ENCODE measurements at places on chromosomes 12 and 14.

- DNase-seq = no peak
These were observed 93.4 kb upstream of the ESRRB start for GRCh38 chr14:76282581-76282980.

GRCh38 chr14:41449066-41449465 lies 157.6 kb upstream of the LRFN5 start:
- DNase-seq = no peak

DNA sequence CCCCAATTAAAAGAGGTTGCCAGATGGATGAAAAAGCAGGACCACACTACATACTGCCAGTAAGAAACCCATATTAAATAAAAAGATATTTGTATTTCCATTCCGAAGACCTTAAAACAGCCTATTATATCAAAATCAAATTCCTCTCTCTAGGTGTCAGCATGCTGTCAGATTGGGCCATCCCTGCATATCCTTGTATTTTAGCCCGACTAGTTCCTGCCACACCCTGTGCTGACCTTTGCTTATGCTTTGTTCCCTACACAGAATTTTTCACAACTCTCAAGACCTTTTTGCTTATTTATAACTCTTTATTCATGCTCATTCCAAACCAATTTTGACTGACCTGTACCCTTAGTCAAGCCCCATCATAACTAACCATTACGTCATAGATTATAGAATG lies 12.8 kb downstream of the GSKIP start:
- no peak for DNase-seq

GRCh38 chr12:85951823-85952222 lies 77.7 kb downstream of the NTS start:
- no peak for DNase-seq

DNA sequence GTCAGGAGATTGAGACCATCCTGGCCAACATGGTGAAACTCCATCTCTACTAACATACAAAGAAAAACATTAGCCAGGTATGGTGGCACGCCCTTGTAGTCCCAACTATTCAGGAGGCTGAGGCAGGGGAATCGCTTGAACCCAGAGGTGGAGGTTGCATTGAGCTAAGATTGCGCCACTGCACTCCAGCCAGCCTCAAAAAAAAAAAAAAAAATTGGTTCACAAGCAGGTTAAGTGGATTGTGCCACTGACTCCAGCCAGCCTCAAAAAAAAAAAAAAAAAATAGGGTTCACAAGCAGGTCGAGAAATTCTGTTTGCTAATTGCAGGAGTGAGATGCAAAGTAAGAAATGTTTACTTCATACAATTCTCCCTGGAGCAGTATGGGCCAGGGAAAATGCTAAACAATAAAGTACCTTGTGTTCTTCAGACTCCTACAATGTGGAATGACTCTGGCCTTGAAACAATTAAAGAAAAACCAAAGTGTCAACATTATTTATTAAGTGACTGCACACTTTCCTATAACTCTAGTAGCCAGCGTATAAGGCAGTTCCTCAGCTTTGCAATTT lies 6.1 kb downstream of the EDDM3B start:
- no peak for DNase-seq

GRCh38 chr14:69485701-69486100 lies 1.2 kb downstream of the PLEKHD1 start:
- DNase-seq = no peak

DNA sequence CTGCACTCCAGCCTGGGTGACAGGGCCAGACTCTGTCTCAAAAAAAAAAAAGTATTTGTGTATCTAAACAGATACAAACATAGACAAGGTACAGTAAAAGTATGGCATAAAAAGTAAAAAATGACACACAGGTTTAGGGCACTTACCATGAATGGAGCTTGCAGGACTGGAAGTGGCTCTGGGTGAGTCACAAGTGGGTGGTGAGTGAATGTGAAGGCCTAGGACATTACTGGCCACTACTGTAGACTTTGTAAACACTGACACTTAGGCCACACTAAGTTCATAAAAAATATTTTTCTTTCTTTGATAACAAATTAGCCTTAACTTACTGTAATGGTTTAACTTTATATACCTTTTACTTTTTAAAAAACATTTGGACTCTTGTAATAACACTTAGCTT lies 38.0 kb upstream of the EIF5 start:
- DNase-seq = no peak

DNA sequence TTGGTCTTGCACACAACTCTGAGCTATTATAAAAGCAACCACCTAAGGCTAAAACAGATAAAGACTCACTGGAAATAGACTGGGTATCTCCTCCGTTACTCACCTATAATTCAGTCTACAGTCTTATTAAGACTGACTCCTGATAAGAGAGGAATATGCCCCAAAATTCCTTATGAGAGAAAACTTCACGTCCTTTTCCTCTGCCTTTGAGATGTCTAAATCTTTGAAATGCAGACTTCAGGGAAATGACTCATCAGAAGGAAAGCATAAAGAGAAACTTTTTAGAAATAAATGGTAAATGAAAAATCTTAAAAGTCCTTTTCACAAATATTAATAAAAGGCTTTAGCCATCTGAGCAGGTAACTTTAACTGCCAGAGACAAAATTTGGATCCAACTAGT lies 187.5 kb upstream of the RTL1 start:
- no peak for DNase-seq

GRCh38 chr14:104880584-104881210 lies 15.6 kb downstream of the CEP170B start:
- DNase-seq = no peak

DNA sequence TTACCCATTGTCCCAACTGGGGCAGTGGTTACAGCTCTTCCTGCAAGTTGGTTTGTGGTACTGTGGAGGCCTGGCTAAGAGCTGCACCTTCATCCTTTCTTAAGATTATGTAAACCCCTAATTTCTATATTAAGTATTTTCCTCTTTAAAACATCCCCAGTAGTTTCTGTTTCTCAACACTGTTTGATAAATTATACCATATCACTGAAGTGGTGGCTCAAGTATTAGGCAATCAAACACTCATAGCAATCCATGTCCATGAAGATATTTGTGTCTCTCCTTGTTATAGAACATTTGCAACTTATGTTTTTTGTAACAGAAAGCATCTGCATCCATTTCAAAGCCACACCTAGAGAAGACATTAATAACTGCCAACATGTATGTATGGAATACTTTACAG lies 31.8 kb downstream of the ATXN3 start:
- DNase-seq = no peak

DNA sequence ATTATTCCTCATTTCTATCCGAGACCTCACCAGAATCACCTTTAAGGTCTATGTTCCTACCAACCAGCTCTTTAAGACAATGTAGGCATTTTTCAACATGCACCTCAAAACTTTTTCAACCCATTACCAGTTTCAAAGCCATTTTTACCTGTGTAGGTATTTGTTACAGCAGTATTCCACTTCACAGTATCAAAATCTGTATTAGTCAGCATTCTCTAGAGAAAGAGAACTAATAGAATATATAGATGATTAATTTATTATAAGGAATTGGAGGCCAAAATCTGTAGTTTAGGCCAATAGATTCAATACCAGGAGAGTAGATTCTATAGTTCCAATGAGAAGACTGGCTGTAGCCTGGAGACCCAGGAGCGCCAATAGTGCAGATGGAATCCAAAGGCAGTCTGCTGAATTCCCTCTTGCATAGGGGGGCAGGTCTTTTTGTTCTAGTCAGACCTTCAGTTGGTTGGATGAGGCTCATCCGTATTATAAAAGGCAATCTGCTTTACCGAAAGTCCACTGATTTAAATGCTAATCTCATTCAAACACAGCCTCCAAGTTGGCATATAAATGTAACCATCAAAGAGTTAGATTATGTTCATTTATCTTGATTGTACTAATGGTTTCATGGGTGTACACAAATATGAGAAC lies 151.6 kb upstream of the SYT1 start:
- DNase-seq = no peak

DNA sequence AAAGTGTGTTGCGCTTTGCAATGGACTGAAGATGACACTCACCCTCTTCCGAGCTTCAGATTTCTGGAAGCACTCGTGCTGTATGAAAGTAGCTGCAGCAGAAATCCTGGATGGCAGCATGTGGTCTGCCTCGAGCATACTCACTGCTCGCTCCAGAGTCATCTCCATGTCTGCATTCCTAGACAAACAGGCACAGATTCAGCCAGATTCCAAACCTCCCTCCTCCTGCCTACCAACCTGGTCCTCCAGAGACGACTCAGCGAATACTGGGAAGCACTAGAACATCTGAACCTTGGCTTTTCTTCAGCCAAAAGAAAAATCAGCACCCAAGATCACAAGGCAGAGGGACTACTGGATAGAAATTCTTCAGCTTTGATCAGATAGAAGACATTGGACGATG lies 27.7 kb downstream of the PKP2 start:
- DNase-seq = no peak

- no peak for DNase-seq
These were observed 78.1 kb upstream of the ST8SIA1 start for GRCh38 chr12:22412581-22412980.

DNA sequence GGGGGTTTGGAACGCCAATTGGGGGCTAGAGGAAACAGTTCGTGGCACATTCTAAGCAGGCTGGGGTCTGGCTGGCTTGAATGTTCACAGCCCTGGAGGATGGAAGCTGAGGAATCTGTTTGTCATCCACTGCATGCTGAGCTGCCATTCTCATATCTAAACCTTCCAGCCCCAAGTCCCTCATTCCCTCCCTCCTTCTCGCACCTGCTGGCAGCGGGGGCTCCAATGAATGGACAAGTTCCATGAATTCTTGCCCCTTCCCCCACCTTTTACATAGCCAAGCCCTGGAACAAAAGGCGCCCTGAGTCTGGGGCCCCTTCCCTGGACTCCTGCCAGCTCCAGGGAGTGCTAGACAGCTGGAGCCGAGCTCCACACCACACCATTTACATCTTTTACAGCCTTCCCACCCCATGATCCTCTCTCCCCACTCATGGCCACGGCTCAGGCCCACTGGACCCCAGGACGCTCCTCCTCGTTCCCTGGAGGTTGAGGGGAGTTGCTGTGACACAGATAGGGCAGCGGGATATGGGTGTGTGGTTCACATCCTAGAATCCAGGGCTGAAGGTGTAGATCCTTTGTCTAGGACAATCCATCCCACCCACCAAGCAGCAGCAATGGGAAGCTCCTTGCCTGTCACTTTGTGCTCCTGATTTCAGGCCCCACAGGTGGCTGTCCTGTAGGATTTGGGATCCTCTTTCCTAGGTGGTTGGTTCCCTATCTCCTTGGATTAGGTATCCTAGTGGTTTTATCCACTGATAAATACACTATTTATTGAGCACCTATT lies 21.7 kb upstream of the VRTN start:
- no peak for DNase-seq

DNA sequence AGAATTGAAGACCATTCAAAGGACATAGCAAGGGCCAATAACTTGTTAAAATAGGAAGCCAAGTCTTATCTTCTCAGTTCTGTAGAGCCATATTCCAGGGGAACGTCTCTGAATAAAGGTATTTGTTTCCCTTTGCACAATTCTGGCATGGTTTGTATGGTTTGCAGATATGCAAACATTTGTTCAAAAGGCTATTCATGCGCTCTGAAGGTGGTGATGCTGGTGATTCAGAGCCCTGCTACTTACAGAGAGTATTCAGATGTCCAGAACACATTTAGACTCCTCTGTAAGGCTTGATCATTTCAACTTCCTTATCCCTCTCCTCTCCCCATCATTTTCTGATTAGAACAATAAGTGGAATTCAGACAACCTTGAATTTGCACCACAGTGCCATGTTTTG lies 35.9 kb downstream of the SLC4A8 start:
- no peak for DNase-seq

GRCh38 chr14:37650356-37651037 lies 55.1 kb downstream of the TTC6 start:
- DNase-seq = no peak

DNA sequence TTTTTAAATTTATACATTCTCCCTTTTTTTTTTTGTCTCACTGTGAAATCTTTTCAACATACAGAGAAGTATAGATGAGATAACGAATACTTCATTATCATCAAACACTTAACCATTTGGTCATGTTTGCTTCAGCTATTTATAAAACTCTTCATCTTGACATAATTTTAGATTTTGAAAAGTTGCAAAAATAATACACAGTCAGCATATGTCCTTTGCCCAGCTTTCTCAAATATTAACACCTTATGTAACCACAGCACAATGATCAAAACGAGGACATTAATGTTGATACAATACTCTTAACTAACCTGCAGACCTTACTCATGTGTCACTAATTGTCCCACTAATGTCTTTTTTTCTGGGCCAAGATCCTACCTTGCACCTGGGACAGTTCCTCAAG lies 36.0 kb downstream of the DACT1 start:
- DNase-seq = no peak

DNA sequence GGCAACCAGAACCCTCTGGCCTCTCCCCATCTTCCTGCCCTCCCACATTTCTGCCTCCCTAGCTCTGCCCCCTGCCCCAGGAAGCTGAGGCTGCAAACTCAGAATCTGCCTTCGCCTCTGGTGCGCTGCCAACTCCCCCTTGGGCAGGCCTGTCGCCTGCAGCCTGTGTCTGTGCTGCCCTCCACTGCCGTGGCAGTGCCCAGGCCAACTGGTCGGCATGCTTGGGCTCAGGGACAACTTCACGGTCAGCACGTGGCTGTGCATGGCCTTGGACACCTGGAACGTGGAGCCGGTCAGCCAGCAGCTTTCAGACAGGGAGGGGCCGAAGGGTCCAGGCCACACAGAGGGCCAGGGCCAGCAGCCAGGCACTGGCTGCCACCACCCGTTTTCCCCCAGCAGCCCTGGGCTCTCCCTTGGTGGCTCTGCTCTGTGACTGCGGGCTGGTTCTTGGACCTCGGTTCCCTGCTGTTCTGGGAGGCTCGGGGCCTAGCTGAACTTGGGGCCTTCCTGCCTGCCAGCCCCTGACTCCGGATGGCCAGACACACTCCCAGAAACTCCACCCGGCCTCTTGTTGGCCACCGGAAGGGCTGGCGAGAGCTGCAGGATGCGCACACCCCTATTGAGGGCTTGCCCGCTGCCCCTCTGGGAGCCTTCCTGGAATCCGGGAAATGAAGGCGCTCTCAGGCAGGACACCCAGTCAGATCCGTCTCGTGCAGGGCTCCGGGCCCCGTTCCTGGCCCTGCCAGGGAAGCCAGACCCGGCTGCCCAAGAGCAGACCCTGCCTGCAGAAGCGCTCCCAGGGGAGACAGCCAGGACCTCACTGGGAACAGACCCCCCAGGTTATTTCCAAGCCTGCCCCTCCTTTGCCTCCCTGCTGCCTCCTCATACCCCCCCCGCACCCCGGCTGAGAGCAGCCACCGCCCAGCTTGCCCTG lies 34.2 kb upstream of the PPP1R13B start:
- DNase-seq = no peak

- no peak for DNase-seq
These were observed 138.7 kb downstream of the MED13L start for GRCh38 chr12:116138781-116139180.

GRCh38 chr14:86940106-86940505 lies 1052.9 kb downstream of the GALC start:
- no peak for DNase-seq

DNA sequence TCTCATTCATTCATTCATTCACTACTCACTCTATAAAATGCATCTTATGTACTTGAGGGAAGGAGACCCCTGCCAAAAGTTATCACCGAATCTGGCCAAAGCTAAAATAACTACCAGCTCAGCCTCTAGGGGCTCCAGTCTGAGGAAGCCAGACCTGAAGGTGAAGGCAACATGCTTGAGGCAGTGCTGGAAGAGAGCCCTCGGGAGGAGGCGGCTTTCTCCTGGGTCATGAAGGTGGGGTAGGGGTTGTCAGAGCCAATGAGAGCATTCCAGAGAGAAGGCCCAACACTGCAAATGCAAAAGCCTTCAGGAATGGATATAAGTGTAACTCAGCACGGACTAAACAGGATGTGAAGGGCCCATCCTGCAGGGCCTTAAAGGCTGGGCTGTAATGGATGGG lies 62.4 kb downstream of the GSC start:
- DNase-seq = no peak
